Caki2 (cell line): ENCODE measurements at places on chromosomes 7 and 10. TPM values are rescaled to one million over a fixed set of nuclear protein-coding genes. Genes with fewer than 3 reads are reported as not detected.

OPALIN gene
- total RNA-seq = not detected in 2 replicates

LRIT1 gene
- not detected in 2 replicates for total RNA-seq

GRCh38 chr7:45886931-45887667, 1.2 kb upstream of the IGFBP1 start:
- no peak for DNase-seq

DNA sequence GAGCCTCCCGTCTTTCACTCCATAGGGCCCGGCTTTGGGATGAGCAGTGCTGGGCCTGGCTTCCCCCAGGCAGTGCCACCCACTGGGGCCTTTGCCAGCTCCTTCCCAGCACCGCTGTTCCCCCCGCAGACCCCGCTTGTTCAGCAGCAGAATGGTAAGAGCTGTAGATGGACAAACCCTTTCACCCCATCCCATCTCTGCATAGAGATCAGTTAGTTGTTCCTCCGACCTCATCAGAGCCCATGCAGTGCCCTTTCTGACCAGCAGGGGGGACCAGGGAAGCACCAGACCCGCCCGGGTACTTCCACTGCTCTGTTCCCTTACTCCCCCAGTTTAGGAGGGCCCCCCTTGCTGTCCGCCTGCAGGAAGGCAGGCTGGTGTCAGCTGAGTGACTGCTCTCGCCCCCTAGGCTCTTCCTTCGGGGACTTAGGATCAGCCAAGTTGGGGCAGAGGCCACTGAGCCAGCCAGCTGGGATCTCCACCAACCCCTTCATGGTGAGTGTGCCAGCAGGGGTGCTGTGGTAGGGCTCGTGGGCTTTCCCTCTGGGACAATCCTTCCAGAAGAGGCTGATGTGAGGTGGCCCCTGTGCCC, 9.8 kb downstream of the SAP25 start:
- no peak for DNase-seq

GRCh38 chr7:50450590-50451032, 461 bp upstream of the FIGNL1 start:
- no peak for DNase-seq
